Activated CD4-positive, alpha-beta T cell treated with anti-CD3 and anti-CD28 coated beads, Interleukin-2, amount 50 U/mL, for 48 hours (primary cell): ENCODE measurements at places on chromosomes 12 and 14.

DNA sequence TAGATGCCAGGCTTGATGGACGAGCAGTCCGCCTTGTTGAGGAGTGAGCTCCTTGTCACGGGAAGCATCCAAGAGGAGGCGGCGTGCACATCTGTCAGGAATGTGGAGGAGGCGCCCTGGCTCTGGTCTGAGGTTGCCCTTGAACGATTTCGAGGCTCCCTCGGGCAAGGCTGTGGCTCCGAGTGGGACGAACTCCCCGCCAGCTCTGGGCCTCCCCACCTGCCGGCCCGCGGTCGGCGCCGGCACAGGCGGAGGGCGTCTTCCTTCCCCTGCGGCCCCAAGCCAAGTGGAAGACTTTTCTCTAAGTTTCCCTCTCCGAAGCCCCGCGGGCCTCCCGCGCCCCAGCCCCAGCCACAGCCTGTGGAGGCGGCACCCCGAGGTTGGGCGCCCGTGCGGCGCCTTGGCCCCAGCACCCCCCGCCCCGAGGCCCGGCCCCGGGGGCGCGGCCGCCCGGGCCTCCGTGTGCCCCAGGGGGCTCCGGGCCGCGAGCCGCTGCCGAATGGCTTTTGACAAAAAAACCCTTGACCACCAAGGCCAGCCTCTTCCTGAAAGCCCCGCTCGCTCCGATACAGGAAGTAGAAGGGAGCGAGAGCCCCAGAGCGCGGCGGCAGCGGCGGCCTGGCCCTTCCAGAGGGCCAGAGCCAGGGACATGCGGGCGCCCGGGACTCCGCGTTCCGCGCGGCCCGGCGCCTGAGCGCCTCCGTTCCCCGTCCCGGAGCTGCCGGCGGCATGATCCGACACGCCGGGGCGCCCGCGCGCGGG lies at the start of gene RIN3:
Gene RIN3 (plus strand): TSS at position 578 of the 762 bp plus-strand sequence. CDS start 152 bp downstream, at position 730.
- DNase-seq, result peak; percentile 46

DNA sequence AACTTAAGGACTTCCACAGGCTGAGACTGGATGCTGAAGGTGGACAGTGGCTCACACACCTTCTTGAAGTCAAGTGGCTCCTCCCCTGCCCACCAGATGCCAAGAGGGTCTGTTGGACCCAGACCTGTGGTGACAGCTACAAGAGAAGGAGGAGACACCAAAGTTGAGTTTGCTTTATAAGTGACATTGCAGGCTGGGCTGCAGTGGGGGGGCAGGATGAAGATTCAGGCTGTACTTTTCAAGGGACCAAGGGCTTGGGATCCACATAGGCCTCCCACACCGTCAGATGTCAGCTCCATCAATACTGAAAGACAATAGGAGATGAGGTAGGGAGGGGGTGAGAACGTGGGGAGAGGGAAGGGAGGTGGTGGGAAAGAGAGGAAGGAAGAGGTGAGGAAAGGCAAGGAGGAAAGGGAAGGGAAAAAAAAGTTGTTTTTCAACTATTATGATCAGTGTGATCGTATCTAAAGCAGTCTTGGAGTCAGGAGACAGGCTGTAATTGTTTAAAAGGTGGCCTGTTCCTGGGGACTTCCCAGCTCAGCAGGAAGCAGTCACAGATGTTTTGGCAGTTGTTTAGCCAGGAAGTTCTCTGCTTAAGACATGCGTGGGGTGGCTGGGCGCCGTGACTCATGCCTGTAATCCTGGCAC lies 84.1 kb upstream of the RESF1 start:
- peak; percentile 73 for DNase-seq

GRCh38 chr12:116248433-116248832 lies 29.1 kb downstream of the MED13L start:
- no peak for DNase-seq

- DNase-seq, result no peak
Observed at GRCh38 chr14:31435276-31435675, 14.9 kb upstream of the HEATR5A start.

DNA sequence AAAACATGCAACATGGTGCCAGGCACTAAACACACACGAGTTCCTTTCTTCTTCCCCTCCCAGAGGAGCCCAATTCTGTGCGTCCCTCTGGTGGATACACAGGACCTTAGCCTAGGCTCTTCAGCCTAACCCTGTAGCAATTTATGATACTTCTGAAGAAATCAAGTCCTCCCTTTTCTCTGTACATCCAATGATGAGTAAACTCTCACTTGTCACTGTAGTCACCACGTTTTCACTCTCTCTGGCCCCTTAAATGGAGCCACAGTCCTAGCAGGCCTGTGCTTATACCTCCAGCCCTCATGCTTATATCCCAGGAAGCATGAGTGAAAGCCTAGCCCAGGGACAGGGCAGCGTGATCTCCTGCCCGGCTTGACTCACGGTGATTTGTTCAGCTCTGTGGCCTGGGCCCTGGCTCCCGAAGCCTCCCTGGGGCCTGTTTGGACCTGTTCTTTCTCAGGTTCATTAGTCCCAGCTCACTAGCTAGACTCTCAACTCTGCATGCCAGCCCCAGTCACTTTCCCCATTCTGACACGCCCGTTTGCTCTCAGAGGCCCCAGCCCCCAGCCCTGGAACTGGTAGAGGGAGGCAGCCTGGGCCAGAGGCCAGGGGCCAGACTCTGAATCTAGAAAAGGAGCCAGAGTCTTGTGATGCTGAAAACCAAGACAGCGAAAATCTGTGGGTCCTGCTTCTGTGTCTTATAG lies 24.1 kb upstream of the PLEKHG3 start:
- no peak for DNase-seq

GRCh38 chr12:52682381-52682660 lies 2.1 kb upstream of the KRT1 start:
- DNase-seq, result no peak

DNA sequence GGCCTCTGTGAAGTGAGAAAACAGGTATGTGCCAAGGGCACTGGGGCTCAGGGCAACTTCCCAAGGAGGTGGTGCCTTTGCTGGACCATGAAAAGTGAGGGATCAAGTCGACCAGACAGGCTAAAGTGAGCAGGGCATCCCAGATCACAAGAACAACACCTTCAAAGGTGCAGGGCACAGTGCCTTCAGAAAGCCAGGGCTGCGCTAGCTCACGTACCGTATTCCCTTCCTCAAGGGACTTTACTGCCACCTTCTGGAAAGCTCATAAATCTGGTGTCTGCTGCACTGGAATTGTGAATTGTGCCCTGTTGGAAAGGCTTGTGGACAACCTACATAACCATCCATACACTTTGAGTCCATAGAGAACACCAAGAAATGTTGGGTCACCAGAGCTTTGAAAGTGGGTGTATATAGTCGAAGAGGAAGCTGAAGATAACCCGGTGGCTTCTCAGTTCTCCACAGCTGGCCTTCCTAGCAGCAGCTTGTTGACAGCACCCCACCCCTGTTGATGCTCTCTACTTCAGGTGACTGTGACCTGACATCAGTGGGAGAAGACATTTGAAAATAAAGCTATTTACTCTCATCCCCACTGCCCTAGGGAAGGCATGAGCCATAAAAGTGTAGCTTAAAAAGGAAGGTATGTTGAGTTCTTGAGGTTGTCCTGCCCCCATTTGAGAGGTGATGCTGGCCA lies 24.5 kb downstream of the FIGNL2 start:
- DNase-seq, result peak; percentile 45

GRCh38 chr12:57521525-57522010 lies 1.1 kb upstream of the MBD6 start:
- DNase-seq, result peak; percentile 17

GRCh38 chr12:53603804-53604203 lies 22.4 kb downstream of the ATF7 start:
- DNase-seq, result no peak

DNA sequence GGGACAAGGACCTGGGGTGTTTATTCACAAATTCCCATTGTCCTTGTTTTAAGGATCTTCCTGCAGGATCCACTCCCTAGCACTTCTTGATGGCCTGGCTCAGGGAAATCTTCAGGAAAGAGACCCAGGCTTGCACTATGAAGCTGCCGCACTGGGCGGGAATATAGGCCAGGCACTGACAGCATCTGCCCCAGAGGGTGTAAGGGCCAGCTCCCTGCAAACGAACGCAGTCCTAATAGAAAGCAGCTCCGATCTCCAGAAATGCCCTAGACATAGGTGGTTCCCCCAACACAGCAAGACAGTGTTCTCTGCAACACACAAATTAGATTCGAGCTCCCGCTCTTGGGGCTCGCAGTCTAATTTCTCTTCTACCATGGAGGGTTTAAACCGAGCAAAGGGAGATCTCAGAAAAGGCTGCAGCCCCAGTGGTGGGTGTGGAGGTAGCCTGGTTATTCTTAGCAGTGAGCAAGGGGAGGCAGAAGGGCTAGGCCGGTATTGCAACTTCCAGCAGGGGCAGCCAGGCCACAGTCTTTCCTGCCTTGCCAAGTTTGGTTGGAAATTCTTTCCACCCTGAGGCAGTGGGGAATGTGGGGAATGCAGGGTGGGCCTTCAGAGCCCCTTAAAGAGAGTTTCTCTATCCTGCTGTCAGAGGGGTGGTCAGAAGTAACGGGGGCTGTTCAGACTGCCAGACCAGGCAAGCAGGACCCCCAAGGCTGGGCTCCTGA lies 16.1 kb upstream of the WSCD2 start:
- no peak for DNase-seq

DNA sequence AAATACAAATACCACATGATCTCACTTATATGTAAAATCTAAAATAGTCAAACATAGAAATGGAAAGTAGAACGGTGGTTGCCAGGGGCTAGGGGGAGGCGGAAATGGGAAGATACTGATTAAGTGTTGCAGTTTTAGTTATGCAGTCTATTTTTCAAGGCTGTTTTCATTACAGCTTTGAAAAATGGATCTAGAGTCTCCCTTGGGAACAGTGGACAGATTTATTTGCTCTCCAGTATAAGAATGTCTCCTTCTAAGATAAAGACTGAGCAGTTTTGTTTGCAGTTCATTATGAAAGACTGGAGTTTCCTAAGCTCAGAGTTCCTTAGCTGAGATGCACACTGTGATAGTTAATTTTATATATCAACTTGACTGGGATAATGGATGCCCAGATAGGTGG lies 202.5 kb downstream of the KLHL28 start:
- no peak for DNase-seq

DNA sequence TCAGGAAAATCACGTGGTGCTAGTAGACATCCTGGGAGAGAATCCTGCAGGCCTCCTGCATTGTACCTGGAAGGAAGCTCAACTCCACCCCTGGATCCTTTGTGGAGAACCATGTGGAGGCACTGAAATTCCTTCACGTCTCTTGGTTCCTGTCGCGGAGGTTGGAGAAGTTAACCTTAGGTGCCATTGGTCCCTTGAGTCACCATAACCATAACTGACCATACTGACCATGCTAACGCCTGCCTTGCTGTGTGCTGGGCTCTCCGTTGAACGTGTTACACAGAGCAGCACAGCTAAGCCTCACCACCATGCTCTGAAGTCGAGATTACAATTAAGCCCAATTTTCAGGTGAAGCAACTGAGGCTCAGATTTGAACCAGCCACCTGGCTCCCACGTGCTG lies 18.6 kb downstream of the C14orf132 start:
- no peak for DNase-seq

DNA sequence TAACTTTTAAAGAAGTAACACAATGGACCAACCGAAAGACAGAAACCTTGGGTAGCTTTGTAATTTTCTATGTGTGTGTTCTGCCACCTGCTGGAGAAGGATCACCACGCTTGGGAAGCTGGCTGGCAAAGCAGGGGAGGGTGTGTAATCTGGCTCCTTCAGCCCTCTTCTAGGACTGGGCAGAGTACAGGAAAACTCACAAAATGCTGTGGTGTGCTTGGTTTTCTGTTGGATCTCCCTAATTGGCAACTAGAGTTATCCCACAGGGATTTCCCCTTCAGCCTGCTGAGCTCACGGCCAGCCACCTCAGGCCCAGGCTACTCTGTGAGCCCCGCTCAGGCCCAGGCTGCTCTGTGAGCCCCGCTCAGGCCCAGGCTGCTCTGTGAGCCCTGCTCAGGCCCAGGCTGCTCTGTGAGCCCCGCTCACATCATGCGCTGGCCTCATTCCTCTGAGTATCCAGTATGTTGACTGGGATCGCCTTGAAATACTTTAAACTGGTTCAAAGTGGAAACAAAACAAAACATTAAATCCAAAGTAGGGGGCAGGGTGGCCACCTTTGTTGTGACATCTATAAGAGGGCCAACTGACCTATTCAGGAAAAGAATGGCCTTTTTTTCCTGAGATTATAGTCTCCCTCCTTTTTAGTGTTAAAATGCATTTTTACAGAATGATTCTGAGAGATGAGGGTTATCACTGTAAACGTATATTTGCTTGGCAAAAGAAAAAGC lies 52.0 kb upstream of the RNU6-8 start:
- peak; percentile 45 for DNase-seq

DNA sequence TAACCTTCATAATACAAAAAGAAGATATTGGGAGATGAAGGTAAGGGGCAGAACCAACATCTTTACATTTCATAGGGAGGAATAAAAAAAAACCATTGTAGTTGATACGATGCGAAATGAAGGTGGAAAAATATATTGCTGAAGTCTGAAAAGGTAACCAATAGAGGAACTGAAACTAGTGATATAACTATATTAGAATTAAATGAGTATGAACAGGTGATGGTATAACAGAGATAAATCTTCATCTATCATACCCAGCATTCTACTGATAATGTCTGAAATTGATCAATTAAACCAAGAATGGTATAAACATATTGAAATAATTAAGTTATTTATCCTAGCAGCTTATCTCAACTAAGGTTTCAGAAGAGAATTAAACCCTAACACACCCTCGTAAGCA lies 332.1 kb downstream of the NELL2 start:
- DNase-seq, result no peak
